ENCODE measurements at places on chromosomes 5 and 9.

GRCh38 chr9:114805670-114806525 lies at the start of gene TNFSF15:
TNFSF15 (minus strand) TSS chr9:114806039; CDS start chr9:114806012, 27 bp downstream.
- DNase-seq, result no peak

GRCh38 chr5:23405316-23406068 lies 101.9 kb upstream of the PRDM9 start:
- no peak for DNase-seq

DNA sequence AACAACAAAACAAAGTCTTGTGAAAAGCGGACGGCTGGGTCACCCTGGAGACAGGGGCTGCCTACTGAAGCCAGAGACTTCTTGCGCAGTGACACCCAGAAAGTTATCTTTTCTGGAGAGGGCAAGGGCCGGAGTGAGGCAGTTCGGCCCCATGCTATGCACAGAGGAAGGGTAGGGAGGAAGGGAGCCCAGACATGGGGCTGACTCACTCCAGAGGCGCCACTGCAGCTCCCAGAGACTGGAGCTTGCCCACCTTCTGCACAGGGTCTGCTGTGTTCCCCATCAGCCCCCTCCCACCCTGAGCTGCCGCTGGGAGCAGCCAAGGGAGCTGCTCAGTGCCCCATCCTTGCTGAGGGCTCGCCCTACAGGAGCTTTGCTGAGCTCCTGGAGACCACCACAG lies 13.3 kb downstream of the SLC6A3 start:
- DNase-seq, result no peak

- DNase-seq, result no peak
These were observed 281.1 kb upstream of the KLF4 start for GRCh38 chr9:107770716-107771115.

DNA sequence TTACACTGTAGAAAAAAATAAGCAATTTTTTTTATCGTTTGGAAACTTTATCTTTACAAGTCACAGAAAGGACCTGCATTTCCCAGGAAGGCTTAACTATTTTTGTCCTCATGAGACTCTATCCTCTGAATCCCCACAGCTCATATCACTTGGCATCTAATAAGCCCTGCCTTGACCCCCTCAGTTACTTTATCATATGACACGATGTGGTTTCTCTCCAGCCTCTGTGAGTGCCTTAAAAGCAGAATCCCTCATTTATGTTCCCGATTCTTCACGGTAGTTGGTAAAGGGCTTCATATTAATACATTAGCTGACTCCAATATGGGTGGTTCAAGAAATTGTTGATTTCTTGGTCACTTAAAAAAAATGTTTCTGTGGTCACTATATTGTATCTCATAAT lies 296.6 kb upstream of the GRAMD2B start:
- DNase-seq, result no peak

- no peak for DNase-seq
These were observed 98.7 kb downstream of the SLC24A2 start for GRCh38 chr9:19690128-19690527.

- no peak for DNase-seq
These were observed 1509.7 kb upstream of the WWC1 start for GRCh38 chr5:166781737-166782136.

DNA sequence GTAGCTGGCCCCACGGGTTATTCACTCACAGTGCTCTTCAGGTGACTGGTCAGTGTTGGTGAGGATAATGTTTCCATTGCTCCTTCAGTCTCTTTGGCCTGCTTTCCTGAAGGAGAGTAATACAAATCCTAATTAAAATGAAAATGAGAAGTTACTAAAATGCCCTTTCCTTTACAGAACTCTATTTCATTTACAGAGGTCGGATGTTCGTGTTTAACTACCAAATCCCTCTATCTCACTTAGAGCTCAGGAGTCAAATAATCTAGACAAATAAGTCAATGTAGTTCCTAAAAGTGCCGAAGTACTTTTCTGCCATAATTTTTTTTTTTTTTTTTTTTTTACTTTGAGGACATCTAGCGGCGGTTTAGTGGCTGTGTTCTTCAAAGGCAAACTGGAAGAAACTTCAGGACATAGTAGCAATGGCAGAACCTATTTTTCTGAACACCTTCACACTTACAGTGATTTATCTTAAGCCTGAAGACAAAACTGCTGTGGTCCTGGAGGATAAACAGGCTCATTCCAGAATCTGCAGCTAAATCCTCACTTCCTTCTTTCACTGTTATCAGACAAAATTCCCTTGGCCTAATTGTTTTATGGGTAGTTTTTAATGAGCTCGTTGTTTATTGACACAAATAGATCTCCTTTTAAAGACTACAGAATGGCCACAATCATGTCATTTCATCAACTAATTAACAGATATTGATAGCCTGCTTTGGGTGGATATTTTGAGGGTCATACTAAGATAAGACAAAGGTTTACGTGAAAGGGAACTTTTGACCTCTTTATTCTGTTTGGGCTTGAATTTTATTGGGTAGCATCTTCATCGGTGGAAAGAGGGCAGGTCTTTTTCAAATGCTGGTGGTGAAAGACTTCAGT lies 207.6 kb upstream of the DMRTA1 start:
- peak; percentile 52 for DNase-seq

DNA sequence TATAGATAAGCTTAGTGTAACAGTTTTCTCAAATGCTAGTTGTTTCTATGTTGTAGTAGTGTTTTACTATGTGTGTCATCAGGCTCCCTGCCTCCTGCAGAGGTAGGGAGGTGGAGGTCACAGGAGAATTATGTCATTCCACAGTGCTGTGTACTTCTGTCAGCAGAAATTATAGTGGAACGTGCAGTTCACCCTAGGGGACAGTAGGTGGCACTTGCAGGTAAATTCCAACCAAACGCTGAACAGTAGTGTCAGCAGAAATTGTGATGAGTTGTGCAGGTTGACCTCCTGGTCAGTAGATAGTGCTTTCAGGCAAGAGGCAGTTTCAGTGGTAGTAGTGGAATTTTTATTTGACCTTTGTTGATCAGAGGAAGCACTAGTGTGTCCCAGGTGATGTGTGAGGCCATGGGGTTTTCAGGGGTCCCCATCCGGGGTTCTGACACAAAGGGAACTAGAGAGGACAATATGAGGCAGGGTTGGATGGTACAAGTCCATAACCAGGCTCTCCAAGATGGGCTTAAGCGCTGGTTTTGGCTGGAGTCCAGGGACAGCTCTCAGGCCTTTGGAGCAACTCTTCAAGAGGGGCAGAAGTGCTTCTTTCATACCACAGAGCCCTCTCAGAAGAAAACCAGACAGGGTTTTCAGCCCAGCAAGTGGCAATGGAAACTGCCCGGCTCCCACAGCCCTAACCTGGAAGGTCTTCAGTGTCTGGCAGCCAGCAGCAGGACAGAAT lies 402.9 kb downstream of the CYLC2 start:
- no peak for DNase-seq

DNA sequence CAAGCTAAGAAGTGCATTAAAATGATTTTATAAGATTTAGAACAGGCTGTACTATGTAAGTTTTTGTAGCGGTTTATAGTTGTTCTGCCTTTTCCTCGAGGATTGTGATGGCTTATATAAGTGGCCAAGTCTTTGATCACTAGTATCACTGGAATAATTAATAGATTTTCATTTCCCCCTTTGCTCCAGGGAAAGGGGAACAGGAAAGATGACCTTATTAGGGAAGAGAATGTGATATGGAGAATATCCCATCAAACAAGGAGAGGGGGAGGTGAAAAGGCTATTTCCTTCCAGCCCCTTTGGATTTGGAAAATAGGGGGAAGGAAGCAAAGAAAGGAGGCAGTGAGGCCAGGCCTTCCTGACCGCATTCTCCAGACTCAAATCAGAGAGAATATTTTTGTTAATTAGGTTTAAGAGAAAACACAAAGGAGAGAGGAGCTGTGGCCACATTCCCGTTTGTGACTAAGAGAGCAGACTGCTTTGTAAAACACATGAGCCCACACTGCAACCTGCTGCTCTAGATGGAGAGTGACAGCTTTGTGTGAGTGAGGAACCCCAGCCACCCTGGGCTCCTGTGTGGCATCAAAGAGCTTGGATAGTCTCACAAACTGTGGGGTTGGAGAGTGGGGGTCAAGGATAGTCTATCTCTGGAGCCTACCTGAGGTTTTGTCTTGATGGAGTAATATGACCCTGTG lies 359.5 kb downstream of the DTWD2 start:
- peak; percentile 4 for DNase-seq

- no peak for DNase-seq
These were observed 356.0 kb downstream of the DMAC1 start for GRCh38 chr9:7443541-7443940.

DNA sequence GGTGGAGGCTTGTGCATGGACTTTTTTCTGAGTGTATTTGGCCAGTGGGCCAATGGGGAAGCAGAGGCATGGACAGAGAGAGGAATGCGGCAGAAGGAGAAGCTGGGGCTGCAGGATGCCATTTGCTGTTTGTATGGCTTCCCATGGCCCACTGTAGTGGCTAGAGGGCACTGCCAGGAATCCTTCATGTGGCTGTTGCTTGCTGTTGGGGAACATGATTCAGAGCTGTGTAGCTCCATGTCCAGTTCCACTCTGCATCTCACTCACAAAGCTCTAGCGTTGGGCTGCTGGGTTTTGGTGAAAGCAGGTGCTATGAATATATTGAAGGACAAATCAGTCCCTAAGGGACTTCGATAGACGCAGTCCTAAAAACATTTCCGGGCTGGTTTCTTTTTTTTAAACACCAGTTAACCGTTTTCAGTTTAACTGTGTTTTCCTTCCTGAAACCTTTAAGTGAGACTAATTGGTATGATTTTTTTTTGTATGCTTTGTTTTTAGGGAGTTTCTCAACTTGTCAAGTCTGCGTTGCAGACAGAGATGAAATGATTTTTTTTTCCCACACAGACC lies 51.3 kb downstream of the SLC22A5 start:
- DNase-seq, result no peak

GRCh38 chr5:174608631-174609097 lies 115.7 kb upstream of the MSX2 start:
- DNase-seq, result no peak

DNA sequence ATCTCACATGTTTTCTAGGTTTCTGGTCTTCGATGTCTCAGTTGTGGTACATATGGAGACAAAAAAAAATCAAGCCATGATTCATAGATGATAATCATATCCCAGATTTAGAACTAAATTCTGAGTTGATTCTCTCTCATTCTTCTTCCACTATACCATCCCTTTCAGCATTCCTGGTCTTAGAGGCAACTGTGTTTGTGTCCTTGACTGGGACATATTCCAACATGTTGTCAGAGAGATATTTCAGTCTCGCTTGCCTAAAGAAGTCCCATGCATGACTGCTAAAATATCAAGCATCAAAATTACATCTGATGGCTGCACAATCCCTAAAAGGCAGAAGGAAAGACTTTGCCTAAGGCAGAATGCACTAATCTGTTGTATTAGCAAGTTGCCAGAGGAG lies 236.6 kb downstream of the PSAT1 start:
- no peak for DNase-seq

GRCh38 chr5:65078331-65078730 lies 309.6 kb downstream of the CWC27 start:
- DNase-seq, result no peak

DNA sequence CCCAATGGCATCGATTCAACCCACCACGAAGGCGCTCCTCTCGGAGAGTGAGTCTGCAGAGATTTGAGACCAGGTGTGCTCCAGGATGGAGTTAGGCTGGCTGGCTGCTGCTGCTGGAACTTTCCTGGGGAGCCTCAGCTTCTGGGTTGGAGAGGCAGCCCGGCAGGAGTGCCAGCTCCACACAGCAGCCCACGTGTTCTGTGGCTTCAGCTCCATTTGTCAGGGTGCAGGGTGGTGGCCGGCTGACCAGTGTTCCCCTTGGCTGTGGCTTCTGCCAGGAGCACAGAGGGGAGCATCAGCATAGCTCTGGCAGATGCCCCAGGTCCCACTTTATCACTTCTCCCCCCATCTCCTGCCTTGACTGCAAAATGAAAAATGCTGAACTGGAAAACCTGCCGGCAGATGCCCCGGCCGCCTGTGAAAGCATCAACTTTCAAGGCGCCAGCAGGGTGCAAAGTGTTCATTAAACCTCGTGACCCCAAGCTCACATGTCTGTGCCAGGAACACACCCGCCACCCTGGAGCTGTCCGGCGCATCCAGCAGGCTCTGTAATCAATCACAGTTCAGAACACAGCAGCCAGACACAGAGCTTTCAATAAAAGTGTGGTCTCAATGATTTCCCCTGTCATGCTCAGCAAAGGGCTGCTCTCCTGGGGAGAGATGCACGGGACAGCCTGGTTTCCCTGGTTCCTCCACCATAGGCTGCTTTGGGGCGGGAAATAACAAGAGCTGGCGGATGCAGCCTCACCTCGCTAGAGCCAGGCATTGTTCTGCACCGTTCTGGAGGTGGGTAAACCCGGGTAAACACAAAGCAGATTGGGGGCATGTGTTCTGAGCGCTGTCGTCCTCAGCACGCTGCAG lies 53.2 kb downstream of the TRIP13 start:
- DNase-seq, result peak; percentile 25

- DNase-seq, result no peak
These were observed 13.6 kb upstream of the REEP5 start for GRCh38 chr5:112935675-112936074.

DNA sequence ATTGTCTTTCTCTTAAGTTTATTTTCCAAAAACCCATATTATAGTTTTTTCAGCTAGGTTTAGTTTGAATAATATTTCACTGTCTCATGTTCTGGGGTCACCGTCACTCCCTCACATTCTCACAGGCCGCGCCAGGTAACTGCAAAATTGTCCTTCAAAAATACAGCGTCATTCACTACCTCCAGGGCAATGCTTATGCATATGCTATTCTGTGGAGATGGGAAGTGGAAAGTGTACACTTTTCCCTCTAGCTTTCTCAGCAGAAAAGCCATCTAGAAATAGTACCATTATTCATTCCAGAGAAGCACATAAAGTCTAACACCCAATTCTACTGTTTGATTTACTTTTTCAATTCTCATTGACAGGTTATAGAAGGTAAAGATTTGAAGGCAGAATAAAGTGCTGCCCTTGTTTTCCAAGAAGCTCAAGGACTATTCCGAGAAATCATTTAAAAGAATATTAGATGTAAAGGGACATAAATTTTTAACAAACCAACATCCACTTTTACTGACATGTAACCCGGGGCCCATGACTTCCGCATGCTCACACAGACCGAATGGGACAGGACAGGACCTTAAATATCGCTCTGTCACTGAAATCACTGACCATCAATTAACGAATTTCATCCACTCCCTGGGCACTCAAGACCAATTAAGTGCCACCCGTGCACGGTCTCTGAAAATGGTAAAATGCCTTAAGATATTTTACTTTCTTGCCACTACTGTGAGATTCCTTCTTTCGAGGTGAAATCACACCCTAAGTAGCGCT lies 720 bp downstream of the NUDT12 start:
- DNase-seq, result no peak

Data from NCI-H446 (cell line).